Nucleus accumbens (tissue), 56 donors: ENCODE measurements at places on chromosomes 6 and 20.

DNA sequence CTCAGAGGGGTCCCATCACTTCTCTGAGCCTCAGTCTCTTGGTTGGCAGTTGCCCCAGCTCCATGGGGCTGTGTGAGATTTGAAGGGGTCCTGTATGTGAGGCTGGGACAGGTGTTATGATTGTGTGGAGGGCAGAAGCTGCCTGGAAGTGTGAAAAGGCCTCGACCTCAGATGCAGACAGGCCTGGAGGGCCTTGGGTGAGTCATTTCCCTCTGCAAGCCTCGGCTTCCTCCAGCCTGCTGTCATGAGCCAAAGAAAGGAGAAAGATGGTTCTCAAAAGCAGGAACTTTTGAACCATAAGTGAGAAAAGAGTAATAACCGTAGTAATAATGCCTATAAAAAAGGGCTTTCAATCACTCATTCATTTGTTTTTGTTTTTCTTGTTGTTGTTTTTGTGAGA lies 37.5 kb downstream of the SNAI1 start:
- DNase-seq: no peak

GRCh38 chr6:95142661-95143335 lies 434.5 kb upstream of the MANEA start:
- DNase-seq: no peak

DNA sequence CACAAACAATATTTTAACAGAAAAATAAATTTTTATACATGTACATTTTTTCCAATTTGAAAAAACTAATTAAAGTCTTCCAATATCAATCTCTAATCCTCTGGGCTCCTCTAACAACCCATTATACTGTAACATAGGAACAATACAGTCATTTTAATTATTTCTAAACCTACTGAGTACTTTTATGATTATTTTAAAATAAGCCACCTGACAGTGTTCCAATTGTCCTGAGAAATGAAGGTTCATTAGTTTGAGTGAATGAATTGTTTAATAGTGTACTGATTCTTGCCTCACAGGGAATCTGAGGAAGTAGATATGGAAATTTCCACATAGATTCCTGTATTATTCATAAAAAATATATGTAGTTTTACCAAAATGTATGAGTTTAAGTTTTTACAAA lies 123.1 kb upstream of the EYS start:
- no peak for DNase-seq

DNA sequence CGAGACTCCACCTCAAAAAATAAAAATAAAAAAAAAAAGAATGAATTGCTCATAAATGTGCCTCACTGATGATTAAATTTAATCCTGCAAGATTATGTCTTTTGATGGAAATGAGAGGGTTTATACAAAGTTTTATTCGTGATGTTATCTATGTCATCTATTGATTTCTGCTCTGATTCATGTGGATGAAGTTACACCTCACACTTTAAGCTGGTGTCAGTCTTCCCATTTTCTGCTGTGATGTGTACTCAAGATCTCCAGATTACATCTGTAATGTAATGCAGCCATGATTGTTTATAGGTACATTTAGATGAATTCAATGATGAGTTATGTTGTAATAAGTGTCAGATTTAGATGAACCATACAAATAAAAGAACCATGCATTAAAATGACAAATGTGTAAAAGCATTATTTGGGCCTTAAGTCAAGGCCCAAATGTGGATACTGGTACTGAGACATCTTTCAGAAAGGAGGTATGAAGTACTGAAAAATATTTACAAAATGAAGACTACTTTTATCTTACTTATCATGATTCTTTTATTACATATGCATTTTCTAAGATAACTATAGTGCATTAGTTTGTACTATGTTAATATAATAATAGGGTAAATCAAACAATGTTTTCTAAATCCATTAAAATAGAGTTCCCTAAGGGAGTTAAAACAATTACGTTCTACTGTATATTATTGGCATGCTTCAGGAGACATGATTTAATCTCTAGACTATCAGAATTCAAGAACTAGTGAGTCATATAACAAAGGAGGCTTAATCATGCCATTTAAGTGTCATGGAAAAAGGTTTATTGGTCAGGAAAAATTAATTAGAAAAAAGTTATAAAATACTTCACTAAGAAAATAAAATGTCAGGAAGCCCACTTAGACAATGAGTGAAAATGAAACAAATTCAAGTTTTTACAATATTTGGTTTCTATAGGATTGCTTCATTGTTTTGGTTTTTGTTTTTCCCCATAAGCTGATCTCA lies 34.5 kb downstream of the HCRTR2 start:
- DNase-seq: no peak

DNA sequence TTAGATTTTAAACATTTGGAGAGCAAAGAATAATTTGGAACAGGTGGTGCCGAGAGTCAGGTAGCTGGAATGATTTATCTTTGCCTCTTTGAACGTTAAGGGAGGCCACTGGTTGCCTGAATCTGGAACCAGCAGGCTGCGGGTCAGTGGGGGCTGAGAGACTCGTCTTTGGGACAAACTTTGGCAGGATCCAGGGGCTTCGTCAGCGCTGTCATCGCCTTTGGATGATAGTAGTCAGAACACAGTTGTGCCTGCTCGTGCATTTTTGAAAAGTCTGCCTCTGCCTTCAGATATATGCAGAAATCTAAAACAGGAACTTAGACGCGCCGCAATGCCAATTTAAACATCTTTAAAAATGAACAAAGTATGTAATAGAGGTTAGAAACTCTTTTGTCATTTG lies 5.0 kb downstream of the EYA2 start:
- DNase-seq: no peak

- no peak for DNase-seq
Observed at GRCh38 chr6:6712449-6713403, 124.2 kb downstream of the LY86 start.

DNA sequence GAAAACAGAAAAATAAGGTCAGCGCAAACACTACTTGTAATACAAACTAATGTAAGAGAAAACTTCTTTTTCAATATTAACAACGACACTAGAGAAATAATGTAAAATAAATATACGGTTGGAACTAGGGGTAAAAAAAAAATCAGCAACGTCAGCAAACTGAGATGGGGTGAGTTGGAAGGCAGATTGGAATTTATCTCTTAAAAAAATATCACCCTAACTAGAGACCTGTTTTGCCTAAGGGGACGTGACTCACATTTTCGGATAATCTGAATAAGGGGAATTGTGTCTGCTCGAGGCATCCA lies 705 bp upstream of the UTRN start:
- DNase-seq: no peak

GRCh38 chr20:10807013-10807412 lies 133.2 kb upstream of the JAG1 start:
- no peak for DNase-seq

GRCh38 chr20:38728911-38729642 lies 4.8 kb downstream of the SLC32A1 start:
- DNase-seq: no peak

GRCh38 chr6:22959571-22959970 lies 390.2 kb downstream of the HDGFL1 start:
- no peak for DNase-seq

- DNase-seq: no peak
Observed at GRCh38 chr6:43940071-43940392, 170.0 kb downstream of the VEGFA start.

DNA sequence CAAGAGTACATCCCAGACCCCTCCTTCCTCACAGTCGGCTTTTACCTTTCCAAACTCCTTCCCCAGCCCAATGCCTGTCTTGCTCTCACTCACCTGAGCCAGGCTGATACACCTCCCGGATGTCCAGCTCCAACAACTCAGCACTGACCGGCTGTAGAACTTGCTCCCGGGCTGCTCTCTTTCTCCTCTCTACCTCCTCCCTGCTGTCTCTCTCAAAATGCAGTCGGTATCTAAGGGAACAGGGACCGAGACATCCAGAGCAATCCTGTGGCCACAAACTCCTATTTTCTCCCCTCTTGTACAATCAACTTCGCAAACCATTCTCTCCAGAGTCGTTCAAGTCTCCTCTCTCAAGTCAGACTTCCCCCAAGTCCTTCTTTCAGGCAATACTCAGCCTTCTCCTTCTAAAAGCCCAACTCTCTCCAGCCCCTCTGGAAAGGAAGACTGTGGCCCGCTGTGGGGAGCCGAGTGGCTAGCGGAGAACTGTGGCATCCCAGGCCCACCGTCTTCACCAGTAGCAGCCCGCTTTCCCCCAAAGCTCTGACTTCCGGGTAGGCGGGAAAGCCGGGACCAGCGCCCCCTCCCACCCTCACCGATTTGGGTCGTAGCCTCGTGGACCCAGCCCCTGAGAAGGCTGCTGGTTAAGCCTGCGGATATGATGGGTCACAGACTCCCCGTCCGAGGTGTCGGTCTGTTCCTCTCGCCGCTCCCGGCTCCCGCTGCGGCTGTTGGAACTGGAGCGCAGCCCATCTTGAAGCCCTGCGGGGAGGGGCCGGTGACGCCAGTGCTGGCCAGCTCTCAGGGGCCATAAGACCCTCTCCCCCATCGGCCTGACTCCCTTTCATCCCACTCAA lies 1.1 kb downstream of the GNL1 start:
- DNase-seq: peak; percentile 71

- DNase-seq: no peak
Observed at GRCh38 chr20:62493253-62493885, 17.6 kb upstream of the GATA5 start.

- DNase-seq: no peak
Observed at GRCh38 chr6:126374372-126374771, 34.5 kb downstream of the CENPW start.

DNA sequence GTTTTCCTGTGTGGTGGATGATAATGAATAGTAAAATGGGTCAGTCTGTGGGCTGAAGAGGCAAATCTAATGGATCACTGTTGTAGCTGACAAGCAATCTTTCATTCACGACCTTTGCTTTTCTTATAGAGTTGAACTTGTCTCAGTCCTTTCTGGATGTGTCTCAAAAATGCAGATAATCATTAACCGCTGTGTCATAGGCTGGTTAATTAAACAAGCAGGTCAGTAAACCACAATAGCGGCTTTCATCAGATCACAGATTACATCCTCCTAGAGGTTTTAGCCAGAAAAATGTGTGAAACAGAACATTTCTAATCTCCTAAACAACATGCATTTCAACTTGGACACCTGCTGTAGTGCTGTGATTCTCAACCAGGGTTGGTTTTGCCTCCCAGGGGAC lies 2.5 kb upstream of the METTL24 start:
- DNase-seq: no peak

GRCh38 chr6:81565071-81565470 lies 187.4 kb downstream of the TENT5A start:
- DNase-seq: no peak

DNA sequence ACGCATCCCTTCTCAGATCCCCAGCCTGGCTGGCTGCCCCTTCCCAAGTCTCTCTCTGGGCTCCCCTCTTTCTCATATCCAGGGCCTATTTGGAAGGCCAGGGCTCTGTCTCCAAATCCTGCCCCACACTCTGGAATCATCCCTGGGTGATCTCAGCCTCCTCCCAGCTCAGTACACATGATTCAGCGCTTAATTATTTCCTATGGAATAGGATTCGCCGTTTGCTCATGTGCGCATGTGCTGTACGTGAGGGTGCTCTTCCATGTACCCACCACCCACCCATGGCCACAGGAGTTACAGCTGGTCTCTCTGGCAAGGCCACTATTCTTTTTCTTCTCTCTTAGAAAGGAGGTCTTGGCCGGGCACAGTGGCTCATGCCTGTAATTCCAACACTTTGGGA lies 81.7 kb upstream of the FOXP4 start:
- no peak for DNase-seq

DNA sequence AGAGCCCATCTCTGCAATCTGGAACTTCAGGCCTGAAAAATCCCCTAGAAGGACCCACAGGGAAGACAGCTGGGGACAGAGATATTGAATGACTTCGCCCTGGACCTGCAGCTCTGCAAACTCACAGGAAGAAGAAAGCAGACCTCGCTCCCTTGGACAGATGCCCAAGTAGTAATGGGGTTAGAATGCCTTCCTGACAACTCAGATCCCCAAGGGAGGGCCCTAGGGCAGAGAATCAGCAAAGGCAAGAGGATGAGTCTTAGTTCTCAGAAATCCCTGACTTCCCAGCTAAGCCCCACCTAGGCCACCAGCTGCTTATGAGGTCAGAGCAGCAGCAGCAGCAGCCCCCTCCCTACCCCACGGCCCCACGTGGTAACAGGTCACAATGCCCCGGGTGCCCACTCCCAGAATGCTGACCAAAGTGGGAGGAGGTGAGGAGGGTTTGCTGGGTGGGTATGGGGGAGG lies at the start of gene C20orf141:
Gene C20orf141 (plus strand): TSS at position 401 of the 465 bp plus-strand sequence. CDS start 198 bp downstream, outside the sequence.
- DNase-seq: no peak

- no peak for DNase-seq
Observed at GRCh38 chr6:130306377-130306776, 59.4 kb upstream of the TMEM200A start.

GRCh38 chr6:131982740-131983259 lies 31.6 kb upstream of the CCN2 start:
- no peak for DNase-seq

- DNase-seq: no peak
Observed at GRCh38 chr6:111862314-111862713, 10.9 kb downstream of the FYN start.

- DNase-seq: no peak
Observed at GRCh38 chr20:438571-439469, 23.5 kb downstream of the TBC1D20 start.

DNA sequence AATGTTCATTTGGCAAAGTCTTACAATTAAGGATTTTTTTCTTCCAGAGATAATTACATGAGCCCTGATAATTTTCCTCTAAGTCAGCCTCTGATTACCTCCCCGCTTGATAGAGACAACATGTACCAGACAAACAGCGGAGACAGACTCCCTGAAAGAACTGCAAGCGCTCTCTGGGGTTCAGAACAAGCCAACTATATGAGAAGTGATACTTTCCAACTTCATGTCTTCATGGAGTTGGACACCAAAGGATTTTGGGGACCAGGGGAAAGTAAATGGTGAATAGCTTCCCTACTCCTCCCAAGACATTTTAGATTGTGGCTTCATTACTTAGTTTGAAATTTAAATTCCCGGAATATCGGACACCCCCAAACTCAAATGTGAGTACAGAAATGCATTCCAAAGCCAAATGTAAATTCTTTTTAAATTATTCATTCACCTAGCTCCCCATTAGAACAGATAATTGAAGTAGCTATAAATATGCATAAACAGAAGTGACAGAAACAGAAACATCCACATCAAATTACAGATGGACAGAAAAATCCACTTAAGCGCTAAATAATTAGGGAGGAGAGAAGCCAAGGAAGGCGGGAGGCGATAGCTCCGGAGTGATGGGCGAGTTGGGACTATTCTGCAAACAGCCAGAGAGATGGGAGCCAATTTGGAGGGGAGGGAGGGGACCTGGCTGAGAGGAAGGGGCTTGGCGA lies 129.7 kb upstream of the AKAP12 start:
- DNase-seq: no peak

GRCh38 chr6:17962436-17963031 lies 24.9 kb downstream of the KIF13A start:
- no peak for DNase-seq

GRCh38 chr20:16528078-16528477 lies 45.2 kb downstream of the KIF16B start:
- no peak for DNase-seq
